GM23248 (cell line): ENCODE measurements at places on chromosomes 5 and 9.
A peak's percentile ranks its signal among the peaks of the same experiment; 100 is the strongest.

DNA sequence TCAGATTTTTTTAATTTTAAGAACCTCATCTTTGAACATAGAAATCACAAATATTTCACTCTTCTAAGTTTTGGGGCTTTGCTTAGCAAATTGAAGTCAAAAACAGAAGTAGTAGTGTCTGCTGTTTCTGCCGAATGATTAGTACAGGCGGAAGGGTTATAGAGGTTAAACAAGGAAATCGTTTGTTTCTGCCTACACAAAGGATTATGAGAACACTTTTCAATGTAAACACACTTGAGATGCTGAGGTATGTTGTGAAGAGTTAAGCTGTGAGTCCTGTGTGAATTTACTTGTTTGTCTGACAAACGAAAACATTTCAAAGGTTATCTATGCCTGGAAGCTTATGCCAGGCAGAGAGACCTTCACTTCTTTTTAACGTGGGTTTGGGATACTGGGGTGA, 224.8 kb downstream of the CETN3 start:
- DNase-seq = no peak

GRCh38 chr5:24235946-24236345, 408.8 kb downstream of the CDH10 start:
- no peak for DNase-seq

DNA sequence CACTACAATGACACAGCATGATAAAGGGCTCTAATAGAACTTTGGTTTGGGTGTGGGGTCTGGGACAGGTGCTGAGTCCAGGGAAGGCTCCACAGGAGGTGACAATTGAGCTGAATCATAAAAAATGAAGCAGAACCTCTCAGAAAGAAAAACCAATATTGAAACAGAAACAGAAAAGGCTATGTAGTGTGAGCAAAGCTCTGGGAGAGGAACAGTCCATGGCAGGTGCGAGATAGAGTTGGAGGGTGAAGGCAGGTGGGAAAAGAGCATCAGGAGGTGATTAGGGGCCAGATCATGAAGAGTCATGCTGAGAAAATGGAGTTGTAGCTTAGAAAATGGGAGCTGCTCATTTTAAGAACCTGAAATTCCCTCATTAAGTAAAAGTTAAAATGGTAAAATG, 164.9 kb downstream of the KCTD16 start:
- DNase-seq = no peak

DNA sequence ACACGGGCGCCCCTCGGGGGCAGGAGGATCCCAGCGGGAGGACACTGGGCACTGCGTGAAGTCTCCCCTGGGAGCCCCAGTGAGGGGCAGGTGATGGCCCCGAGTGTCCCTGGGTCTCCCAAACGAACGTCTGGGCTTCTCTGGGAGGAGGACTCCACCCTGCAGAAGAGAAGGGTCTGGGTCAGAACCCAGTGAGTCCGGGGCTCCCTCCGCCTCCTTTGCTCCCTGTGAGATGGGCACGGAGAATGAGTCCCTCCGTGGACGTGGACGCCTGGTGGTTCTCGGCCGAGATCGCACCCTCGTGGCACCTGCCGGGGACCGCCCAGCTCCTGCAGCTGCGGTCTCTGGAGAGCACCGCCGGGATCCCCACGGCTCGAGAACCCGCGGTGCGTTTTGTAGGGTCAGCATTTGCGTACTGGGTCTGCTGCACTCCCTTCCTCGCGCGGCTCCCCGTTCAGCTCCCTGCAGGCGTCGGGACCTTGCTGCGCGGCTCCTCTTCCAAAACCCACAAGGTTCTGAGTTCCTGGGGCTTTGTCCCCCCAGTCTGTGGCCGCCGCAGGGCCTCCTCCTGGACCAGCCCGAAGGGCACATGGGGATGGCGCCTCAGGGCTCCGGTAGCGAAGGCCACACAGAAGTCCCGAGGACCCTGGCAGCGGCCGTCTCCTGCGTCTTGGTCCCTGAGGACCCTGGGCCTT, 10.2 kb upstream of the CEP72 start:
- no peak for DNase-seq

DNA sequence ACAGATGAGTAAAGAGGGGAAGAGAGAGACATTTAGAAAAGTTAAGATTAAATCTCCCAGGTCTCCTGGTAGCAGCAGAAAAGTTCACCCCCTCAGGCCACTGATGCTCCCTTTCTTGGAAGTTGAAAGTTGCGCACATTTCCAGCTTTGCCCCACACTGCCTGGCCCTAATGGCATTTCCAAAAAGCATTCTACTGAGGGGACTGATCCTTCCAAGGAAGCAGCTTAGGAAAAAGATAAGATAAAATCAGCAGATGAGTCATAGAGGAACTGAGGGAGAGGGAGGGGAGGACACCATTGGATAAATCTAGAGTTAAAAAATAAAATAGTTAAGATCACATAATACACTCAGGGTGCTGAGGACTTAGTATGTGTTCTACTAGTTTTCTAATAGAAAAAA, 67.6 kb upstream of the SLC12A2 start:
- DNase-seq = peak; percentile 6

GRCh38 chr9:111828193-111828592, 33.5 kb upstream of the SHOC1 start:
- peak; percentile 23 for DNase-seq

DNA sequence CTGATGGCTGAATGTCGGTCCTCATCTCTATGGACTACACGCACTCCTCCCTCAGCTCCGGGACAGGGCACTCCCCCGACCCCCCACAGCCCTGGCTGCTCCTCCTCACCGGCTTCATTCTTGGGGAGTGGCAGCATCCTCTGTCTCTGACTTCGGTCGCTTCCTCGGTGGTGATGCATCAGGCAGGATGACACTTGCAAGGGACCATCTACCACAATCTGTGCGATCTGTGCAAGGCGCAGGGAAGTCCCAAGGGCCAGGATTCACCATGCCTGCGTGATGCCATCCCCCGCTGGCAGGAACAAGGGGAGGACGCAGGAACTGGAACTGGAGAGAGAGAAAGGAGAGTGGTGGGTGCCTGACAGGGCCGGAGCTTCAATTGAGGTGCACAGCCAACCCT, 2.2 kb upstream of the CACNA1B start:
- no peak for DNase-seq

GRCh38 chr9:24035816-24036215, 209.8 kb upstream of the ELAVL2 start:
- no peak for DNase-seq

GRCh38 chr5:67246108-67246507, 49.5 kb upstream of the CD180 start:
- peak; percentile 74 for DNase-seq

GRCh38 chr5:160921423-160922285, 69.6 kb upstream of the ATP10B start:
- no peak for DNase-seq

GRCh38 chr9:35675204-35675603, 1.5 kb downstream of the CA9 start:
- no peak for DNase-seq

- no peak for DNase-seq
Measured at GRCh38 chr9:72812559-72813111, 140.2 kb downstream of the ALDH1A1 start.

GRCh38 chr5:17405976-17406375, 92.1 kb upstream of the TAF11L2 start:
- DNase-seq = no peak

- no peak for DNase-seq
Measured at GRCh38 chr5:41406424-41406823, 104.0 kb downstream of the PLCXD3 start.

- DNase-seq = peak; percentile 19
Measured at GRCh38 chr5:111385970-111386831, 126.1 kb downstream of the STARD4 start.

GRCh38 chr5:136730426-136730825, 365.1 kb upstream of the TRPC7 start:
- DNase-seq = no peak

- DNase-seq = no peak
Measured at GRCh38 chr9:79384501-79384900, 187.3 kb upstream of the TLE4 start.

DNA sequence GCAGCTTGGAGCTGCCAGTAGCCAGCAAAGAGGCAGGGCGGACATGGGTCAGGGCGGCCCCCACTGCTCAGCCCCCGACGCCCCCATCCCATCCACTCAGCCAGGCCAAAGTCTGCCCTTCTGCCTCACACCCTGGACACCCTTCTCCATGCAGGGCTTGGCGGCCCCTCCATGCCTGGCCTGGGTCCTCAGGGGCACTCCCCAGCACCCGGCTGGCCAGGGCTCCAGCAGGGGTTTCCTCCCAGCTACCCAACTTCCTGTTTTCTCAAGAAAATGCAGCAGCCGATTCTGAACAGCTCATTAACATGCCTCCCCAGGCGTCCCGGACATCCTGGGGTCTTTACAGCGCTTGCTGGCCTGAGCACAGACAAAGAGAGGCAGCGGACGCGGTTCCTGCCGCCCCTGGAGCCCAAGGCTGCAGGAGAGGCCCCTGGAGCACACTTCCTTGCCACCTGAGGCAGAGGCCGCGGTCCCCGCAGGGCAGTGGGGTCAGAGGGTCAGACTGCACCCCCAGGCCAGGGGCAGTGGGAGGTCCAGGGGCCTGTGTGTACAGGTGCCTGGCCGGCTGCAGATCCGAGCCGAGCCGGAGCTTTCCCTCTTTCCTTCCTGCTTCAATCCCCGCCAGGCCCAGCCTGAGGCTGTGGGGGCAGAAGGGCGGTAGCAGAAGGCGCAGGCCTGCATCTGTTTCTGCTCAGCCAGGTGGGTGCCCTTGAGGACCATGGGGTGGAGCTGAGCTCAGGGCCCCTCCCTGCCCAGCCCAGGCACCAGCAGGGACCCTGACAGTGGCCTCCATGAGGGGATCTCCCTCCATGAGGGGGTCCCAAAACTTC, 18.7 kb upstream of the NRARP start:
- DNase-seq = no peak

GRCh38 chr5:93423300-93423699, 157.7 kb downstream of the NR2F1-AS1 start:
- DNase-seq = no peak

DNA sequence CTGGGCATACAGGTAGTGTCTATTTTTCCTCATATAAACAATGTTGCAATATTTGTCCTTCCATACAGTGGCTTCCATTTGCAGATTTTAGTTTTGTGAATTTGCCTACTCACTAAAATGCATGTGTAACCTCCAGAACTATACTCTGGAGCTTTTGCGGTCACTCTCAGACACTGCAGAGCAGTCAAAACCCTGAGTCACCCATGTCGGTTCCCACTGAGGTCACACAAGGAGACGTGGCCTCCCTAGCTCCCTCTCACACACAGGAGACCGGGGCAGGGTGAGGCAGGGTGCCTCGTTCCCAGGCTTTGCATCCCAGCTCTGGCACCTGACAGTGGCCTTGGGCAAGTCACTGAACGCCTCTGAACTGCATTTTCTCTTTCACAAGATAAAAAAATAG, 55.5 kb upstream of the ZNF354A start:
- peak; percentile 72 for DNase-seq

DNA sequence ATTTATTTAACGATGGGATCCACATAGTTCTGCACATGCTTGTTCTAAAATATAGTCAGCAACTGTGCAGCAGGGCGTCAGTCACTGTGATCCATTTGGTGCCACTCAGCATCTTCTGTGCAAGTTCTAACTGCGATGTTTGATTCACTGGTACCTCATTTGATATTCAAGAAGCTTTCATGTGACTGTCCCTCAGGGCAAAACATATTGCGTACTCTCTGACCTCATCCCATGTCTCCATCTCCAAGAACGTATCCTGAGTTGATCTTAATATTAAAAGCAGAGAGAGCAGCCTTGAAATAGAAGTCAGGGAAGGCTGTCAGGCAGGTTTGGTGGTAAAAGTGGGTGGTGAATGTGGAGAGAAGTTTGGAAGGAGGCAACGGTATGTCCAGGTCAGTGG, 116.5 kb upstream of the ATP10B start:
- no peak for DNase-seq

GRCh38 chr5:149576021-149576420, 5.3 kb upstream of the ARHGEF37 start:
- DNase-seq = no peak

GRCh38 chr5:109485030-109485429, 75.3 kb upstream of the PJA2 start:
- peak; percentile 11 for DNase-seq

DNA sequence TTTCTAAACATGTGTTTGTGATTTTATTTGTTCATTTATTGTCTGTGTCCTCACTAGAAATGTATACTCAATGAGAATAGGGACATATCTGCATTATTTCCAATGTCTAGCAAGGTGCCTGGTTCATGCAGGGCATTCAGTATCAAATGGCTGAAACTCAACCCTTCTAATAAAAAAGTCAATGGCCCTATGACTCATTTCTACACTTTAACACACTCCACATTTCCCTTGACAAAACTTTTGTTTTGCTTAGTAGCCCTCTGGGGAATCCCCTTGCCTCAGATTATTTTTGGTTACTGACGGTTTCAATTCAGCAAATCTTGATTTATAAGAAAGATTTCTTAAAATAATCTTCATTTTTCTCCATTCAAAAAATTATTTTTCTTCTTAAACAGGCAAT, 206.0 kb upstream of the DMRTA1 start:
- DNase-seq = peak; percentile 67

GRCh38 chr5:60598424-60598823, 101.5 kb downstream of the DEPDC1B start:
- no peak for DNase-seq

DNA sequence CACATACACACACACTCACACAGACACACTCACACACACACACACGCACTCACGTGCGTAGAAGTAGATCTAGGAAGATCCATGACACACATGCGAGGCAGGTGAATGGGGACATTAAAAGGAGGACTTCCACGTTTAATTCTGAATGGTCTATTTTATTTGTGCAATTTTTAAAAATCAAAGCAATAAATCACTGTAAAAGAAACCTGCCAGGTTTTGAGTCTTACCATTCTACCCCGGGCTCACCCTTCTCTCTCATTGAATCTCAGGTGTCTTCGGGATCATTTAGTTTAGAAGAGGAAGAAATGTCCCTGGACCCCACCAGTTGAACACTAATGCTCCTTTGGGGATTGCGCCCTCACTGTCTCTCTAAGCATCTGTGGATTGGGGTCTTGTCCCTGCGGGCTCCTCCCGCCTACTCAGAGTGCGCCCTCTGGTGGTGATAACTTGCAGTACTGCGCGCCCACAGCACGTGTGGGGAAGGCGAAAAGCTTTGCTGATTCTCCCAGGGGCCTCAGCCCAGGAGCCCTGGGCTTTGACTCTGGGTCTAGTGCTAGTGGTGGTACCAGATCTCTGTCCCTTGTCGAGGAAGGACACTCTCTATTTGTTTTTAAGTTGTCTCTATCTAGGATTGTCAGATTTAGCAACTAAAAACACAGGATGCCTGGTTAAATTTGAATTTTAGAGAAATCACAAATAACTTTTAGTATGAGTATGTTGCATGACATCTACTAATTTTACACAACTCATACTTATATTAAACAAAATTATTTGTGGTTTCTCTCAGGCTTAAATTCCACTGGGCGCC, 34.8 kb downstream of the BOD1 start:
- DNase-seq = peak; percentile 64

DNA sequence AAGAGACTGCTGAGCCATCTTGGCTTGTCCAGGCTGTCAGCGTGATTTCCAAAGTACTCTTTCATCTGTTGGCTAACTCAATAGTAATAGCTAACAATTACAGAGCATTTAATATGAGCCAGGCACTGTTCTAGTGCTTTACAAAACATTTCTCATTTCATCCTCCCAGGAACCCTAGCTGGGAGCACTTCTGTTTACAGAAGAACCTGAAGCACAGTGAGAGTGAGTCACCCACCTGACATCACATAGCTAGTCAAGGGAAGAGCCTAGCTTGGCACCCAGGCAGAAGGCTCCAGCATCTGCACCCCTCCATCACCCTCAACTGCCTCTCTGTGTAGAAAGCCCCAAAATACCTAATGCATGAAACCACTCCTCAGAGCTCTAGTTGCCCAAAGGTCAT, 57.5 kb upstream of the IQGAP2 start:
- DNase-seq = no peak

GRCh38 chr9:114116126-114116747, 17.1 kb upstream of the KIF12 start:
- DNase-seq = no peak

GRCh38 chr5:122576256-122577016, 198.4 kb upstream of the SNX2 start:
- DNase-seq = no peak
